Omental fat pad (tissue), 4 donors: ENCODE measurements at places on chromosomes 11 and 22. TPM values are rescaled to one million over a fixed set of nuclear protein-coding genes. Genes with fewer than 3 reads are reported as not detected.

Gene TIMM10
- total RNA-seq = 44.1 TPM

Gene PRSS23
- 46.3 TPM for total RNA-seq

Gene TENM4
- total RNA-seq = 4.4 TPM

Gene PRG2
- not detected for total RNA-seq

Gene PGA3
- 96.7 TPM for total RNA-seq

Gene NCR3LG1
- total RNA-seq = 23.9 TPM

Gene OR8G5
- total RNA-seq = not detected

Gene OTOG
- not detected for total RNA-seq

Gene FLRT1
- total RNA-seq = not detected

Gene EFEMP2
- 81.8 TPM for total RNA-seq

Gene ARHGAP8
- not detected for total RNA-seq

Gene OR8A1
- total RNA-seq = not detected

Gene MS4A1
- 0.96 TPM for total RNA-seq

Gene DUSP8
- 4.5 TPM for total RNA-seq

Gene HEPACAM
- total RNA-seq = 29.0 TPM

Gene TMEM123
- 109 TPM for total RNA-seq

Gene TCIRG1
- total RNA-seq = 181 TPM
